A673 (cell line): ENCODE measurements at places on chromosomes 16 and 17.

- DNase-seq = no peak
Measured at GRCh38 chr17:17140590-17140980, 65.5 kb downstream of the PLD6 start.

DNA sequence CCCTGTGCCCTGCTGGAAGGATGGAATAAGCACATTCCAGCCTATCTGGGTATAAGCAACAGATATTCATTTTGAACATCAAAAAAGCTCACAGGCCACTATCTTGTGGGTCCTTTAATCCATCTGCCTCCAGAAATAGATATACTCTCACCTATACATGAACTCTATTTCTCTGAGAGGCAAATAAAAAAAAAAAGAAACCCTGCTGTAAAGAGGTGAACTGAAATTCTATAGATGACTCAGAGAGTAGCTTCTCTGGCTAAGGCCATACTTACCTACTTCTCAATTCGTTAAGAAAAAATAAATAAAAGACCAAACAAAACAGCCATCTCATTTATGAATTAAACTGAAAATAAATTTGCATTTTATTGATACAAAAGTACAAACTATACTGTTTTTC is 86.3 kb downstream of the DYNLRB2 start:
- DNase-seq = no peak

GRCh38 chr17:11391134-11391533 is 150.1 kb downstream of the SHISA6 start:
- DNase-seq = peak; percentile 19

- DNase-seq = no peak
Measured at GRCh38 chr16:50267151-50267631, 840 bp downstream of the ADCY7 start.

DNA sequence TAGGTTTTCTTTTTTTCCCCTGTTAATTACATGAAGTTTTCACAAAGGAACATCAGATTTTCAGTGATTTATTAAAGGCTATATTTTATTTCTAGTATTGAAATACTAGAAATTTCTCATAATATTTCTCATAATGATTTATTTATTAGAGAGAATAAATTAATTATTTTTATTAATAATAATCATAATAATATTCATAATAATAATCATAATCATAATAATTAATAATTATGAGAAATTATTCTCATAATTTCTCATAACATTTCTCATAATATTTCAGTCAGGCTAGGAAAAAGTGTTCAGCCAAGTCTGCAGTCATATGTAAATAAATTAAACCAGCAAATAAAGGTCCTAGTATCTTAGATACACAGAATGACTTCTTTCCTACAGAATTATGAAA is 41.4 kb downstream of the CNTNAP4 start:
- no peak for DNase-seq

DNA sequence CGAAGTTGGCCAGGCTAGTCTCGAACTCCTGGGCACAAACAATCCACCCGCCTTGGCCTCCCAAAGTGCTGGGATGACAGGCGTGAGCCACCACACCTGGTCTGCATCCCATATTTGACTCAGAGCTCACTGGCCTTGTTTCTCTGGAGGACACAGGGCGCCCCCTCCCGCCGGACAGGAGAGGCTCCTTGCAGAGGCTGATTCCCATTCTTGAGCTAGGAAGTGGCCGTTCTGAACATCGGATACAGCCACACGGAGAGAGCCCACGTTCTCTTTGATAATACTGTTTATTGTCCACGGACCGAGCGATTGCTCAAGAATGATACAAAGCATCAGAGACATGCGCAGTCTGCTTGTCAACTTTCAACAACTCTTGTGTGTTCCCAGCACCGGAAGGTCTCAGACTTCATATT is 12.1 kb upstream of the USP36 start:
- DNase-seq = no peak
